ENCODE measurements at places on chromosomes 12 and 14.

GRCh38 chr12:56839915-56840325 lies 76.8 kb downstream of the HSD17B6 start:
- peak; percentile 14 for DNase-seq

GRCh38 chr14:33933386-33933933 lies 17.4 kb downstream of the EGLN3 start:
- no peak for DNase-seq

DNA sequence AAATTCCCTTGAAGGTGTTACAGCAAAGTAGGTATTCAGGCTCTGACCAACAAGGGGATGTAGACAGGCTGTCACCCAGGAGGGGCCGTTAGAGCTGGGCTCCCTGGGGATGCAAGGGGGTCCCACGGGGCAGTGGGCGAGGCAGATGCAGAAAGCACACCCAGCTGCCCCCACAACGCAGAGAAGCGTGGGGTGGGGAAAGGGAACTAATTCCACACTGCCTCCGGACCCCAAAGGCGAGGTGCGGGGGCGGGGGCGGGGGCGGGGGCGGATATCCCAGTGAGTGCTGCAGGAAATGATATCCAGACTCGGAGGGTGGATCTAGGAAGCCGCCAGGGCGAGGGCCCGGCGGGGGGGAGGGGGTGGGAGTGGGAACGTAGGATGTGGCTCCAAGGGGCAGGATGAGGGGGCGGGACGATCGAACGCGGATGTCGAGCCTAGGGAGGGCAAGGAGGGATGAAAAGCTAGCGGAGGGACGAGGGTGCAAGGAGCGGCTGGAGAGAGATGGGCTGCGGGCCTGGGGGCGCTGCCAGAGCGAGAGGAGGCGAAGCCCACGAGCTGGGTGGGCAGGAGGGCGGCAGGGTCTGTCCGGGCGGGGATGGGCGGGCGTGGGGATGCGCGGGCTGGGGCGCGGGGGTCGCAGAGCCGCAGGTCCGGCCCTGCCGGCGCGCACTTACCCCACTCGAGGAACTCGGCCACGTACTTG lies 874 bp downstream of the CDC42BPB start:
- no peak for DNase-seq

DNA sequence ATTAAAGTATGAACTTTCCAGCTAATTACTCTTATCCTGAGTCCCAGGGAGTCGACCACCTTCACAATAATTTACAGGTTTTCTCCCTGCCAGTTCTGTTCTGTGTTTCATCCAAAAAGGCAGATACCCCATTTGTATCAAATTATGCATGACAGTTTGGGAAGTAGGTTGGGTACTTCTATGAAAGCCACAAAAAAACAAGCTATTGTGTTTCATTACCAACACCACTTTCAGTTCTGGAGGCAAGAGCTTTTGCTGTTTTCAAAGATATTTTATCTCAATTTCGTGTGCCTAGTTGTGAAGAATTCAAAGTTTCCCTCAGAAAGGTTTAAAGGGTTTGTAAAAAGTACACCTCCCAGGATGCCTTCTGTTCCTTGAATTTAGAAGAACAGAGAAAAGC lies 557.4 kb downstream of the FLRT2 start:
- no peak for DNase-seq

DNA sequence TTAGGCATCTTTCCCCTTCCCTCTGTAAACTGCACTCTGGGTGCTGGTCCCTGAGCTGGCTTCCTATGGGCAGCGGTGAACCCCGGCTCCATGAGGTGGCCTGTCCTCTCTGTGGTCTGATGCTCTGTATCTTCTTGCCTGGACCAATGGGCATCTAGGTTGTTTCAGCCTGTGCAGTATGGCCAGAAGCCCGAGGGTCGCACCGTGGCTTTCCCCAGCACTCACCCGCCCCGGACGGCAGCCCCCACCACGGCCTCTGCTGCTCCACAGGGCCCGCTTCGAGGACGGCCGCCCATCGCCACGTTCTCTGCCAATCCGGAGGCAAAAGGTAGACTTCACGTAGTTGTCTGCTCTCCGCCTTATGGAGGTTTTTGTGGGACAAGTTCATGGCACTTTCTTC lies 70.1 kb downstream of the EP400 start:
- no peak for DNase-seq

GRCh38 chr14:50821510-50822464 lies 9.2 kb downstream of the NIN start:
- DNase-seq, result no peak

DNA sequence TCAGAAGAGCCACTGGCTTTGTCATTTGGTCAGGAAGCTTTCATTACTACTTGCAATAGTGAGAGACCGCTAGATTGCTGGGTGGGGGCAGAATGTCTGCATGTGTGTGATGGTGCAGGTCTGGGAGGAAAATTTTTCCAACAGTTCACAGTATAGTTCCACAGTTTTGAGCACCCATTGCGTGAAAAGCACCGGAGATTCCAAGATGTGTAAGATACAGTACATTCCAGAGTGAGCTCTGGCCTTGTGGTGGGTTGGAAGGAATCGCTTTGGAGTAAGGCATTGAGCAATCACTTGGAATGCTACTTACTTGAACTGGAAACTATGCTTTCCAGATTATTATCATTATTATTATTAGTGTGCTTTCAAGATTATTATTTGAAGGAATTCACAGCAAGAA lies 47.6 kb upstream of the FRMD6 start:
- no peak for DNase-seq

DNA sequence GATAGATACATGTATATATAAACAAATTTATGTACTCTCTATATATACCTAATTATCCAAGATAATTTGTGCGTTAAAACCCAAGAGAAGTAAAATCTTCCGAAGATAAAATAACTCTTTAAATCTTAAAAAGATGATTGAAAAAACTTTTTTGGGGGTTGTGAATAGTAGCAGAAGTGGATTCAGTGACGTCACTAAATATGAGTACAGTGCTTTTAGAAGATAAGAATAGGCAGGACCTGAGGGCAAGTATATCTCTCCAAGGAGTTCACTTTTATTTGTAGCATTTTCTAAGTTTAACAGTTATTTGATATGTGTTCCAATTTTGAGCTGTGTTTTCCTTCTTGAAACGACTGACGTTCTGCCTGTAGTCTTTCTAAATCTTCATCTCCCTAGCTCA lies 319.8 kb downstream of the PPFIA2 start:
- no peak for DNase-seq

- DNase-seq, result no peak
Observed at GRCh38 chr14:73142216-73142615, 5.9 kb downstream of the PSEN1 start.

DNA sequence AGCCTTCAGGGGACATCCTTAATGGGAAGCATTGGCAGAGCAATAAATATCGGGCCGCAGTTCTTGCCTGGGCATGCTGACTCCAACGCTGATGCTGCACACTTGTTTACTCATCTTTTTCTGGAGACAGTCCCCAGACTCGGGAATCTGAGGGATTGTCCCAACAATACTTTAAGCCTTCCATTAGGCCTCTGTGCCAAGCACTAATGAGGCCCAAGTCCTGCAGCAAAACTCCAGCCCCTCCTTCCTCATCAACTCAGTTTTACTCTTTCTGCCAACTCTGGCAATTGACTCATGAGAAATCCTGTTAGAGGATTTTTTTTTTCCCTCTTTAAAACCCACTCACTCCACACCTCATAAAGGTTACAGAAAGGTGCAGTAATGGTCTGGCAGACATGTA lies 233.4 kb upstream of the PELI2 start:
- DNase-seq, result no peak
